ENCODE measurements at places on chromosomes 5 and 9.

DNA sequence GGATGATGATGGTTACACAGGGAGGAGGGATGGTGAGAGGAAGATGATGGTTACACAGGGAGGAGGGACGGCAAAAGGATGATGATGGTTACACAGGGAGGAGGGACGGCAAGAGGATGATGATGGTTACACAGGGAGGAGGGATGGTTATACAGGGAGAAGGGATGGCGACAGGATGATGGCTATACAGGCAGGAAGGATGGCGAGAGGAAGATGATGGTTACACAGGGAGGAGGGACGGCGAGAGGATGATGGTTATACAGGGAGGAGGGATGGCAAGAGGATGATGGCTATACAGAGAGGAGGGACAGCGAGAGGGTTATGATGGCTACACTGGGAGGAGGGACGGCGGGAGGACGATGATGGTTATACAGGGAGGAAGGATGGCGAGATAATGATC, 64.1 kb upstream of the FCN1 start:
- DNase-seq: no peak

- DNase-seq: no peak
Observed at GRCh38 chr9:100011062-100011681, 87.6 kb downstream of the ERP44 start.

DNA sequence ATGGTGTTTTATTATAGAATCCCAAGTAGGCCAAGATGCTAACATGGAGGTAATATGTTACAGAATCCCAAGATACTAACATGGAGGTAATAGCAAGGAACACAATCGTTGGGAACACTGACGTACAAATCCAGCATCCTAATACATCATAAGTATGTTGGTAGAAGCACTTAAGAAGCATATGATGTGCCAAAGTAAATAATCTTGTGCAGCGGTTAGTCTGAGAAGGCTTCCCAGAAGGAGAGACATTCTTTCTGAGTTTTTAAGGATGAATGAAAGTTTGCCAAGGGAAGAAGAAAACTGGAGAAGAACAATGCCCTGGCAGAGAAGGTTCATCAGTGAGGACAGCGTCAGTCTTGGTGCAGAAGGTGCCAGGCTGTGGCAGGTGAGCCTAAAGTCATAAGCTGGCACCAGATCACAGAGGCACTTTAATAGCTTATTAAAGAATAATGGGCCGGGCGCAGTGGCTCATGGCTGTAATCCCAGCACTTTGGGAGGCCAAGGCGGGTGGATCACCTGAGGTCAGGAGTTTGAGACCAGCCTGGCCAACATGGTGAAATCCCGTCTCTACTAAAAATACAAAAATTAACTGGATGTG, 294.5 kb upstream of the PIK3R1 start:
- no peak for DNase-seq

- DNase-seq: no peak
Observed at GRCh38 chr9:110330484-110331105, 7.1 kb downstream of the TXNDC8 start.
